Fibroblast of upper back skin (primary cell): ENCODE measurements at places on chromosomes 16 and 17.

GRCh38 chr17:12917399-12917798, 100.4 kb downstream of the ELAC2 start:
- DNase-seq, result no peak

GRCh38 chr17:17819561-17819995, 17.2 kb downstream of the SREBF1 start:
- peak; percentile 81 for DNase-seq

- no peak for DNase-seq
These were observed 548 bp upstream of the ADGRG5 start for GRCh38 chr16:57541754-57542435.

DNA sequence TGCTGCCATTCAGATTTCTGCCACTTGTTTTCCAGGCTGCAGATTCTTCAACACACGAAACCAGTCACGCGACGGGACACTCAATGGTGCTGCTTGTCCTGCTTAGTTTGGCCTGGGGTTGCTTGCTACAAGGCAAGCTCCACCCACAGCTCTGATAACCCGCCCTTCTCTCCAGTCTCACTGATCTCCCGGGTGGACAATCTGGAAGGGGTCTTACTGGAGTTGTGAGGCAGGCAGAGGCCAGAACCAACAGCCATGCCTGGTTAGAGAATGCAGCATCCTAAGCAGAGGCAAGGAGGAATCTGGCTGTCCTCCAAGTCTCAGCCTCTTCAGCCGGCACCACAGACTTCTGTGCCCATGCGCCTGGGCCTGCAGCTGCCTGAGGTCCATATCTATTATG, 119.1 kb downstream of the KCNJ12 start:
- no peak for DNase-seq

DNA sequence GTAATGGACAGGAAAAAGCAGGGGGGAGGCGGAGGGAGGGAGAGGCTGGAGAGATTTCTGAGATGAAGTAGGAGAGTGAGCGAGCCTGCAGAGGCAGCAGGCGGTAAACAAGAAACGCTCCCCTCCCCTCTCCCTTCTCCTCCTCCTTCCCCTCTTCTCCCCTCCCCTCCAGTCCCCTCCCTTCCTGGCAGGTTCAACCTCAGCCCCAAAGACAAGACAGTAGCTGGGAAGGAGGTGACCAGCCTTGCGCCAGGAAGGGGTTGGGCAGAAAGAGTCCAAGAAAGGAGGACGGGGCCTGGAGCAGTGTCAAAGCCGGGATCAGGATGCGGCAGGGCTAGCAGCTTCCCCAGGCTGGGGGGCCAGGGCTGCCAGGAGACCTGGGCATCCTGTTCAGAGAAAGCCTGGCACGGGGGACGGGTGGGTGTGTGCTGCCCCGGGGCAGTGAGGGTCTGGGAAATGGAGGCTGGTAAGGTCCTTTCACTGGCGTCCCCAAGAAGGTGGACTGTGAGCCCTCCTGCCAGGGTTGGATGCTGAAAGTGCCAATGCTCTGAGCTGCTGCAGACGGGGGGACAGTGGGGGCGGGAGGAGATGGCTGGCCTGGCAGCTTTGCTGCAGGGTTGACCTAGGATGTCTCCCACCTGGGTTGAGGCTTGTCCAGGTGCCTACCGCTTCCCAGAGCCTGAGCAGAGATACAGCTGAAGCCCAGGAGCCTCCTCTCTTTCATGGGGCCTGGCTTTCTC, 261.6 kb upstream of the TNRC6C start:
- DNase-seq, result no peak

- DNase-seq, result peak; percentile 65
These were observed 21.0 kb downstream of the SOX8 start for GRCh38 chr16:1002399-1003166.

DNA sequence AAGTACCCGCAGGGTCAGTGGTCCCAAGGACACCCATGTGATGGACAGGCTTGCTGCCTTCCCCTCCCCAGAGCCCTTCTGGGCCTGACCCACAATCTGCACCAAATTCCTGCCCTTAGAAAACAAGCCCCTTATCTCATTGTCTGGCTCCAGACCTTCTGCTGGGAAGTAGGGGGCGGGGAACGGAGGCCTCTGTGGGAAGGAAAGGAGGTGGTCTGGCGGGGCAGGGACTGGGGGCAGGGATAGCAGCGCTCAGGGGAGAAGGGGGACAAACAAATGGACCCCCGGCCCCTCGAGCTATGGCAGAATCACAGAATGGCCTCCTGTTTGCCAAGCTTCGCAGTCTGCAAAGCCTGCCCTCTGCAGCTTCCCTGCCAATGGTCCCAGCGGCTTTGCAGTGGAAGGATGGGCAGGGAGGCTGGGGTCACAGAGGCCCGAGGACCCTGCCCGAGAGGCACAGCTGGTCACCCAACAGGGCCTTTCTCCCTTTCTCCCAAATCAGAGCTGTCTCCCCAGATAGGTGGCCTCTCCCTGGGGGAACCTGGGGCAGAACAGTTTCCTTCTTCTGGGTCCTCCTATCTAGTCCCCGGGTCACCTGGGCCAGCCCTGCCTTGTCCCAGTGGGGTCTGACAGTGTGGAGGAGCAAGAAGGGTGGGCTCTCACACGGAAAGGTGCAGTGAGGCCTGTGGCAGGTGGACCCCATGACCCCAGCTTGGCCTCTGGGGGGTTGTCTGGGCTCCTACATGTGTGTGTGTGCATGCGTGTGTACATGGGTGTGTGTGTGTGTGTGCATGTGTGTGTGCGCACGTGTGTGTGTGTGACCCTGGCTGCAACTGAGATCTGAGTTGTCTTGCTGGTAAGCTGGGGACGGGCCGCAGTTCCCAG, 25.5 kb downstream of the TMEM235 start:
- no peak for DNase-seq

GRCh38 chr16:3771513-3771912, 54.2 kb upstream of the TRAP1 start:
- DNase-seq, result no peak

DNA sequence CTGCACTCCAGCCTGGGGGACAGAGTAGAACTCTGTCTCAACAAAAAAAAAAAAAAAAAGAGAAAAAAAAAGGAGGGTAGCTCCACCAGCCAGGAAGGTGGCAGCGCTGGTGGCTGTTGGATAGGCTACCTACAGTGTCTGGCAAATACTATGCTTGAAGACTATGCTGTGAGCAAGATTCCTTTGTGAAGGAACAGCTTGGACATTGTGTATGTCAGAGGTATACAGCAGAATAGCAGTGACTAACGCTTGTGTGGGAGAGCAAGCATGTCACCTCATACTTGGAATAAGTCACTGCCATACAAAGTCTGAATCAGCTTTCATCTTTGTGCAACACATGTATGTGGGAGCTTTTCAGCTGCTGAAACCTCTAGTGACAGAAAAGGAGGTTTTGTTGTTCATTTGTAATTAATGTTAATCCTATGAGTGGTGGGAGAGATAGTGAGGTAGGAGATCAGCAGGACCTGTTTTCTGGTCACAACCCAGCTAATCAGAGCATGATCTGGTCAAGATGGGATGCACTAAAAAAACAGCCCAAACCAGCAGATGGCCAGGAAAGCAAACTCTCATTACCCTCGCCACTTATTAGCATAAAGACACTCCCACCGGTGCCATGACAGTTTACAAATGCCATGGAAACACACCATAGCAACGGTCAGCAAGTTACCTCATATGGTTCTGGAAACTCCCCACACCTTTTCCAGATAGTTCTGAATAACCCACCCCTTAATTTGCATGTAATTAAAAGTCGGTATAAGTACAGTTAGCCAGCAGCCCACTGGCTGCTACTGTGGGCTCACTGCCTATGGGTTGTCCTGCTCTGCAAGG, 6.8 kb upstream of the ITGAD start:
- no peak for DNase-seq

- DNase-seq, result peak; percentile 52
These were observed 26.1 kb downstream of the MEAK7 start for GRCh38 chr16:84478172-84478947.

GRCh38 chr17:75241996-75242460, 19.4 kb downstream of the GGA3 start:
- peak; percentile 21 for DNase-seq

GRCh38 chr17:333626-334396, 18.8 kb downstream of the RPH3AL start:
- peak; percentile 27 for DNase-seq

DNA sequence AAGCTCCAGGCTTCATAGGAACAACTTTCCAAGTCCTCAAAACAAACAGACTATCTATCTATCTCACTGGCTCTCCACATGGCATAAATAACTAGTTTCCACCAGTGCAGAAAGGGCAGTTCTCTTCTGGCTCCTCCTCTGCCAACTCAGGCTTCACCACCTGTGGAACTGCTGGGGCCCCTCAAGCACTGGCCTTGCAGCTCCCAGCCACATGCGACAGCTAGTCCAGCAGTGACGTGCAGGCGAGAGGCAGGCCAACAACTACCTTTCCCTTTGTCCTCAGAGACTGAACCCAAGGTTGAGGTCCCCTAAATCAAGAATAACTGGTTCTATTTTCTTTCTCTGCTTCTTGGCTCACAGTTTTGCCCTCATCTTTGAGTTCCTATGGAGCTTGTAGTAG, 137.6 kb downstream of the AATF start:
- DNase-seq, result no peak

DNA sequence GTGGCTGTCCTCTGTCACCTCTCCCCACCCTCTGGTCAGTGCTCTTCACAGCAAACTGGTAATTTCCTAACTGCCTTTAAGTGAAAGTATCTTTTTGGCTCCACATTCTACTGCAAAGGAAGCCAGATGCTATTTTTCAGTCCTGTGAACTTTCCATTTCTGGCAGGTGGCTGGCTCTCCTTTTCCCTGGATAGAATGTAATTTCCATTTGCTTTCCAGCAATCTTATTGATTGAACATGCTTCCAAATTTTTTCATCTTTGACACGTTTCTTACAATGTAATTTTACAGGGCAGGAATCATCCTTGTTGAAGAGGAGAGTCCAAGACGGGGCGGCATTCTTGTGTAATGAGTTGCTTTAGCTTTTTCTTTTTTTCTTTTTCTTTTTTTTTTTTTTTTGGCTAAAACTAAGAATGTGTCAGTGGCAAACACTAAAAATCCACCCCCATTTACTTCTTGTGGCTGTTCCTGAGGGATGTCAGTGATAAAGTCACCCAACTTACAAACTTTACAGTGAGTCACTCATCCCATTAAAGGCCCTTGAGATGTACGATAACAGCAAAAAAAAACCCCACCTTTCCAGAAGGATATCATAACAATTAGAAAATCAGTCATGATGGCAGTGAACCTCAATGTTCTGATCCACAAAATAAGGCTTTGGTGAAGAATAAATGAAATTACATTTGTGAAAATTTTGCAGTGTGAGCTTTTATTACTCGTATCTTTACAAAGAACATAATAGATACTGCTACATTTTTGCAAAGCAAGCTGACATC, 29.4 kb upstream of the PRKCA start:
- DNase-seq, result peak; percentile 89

DNA sequence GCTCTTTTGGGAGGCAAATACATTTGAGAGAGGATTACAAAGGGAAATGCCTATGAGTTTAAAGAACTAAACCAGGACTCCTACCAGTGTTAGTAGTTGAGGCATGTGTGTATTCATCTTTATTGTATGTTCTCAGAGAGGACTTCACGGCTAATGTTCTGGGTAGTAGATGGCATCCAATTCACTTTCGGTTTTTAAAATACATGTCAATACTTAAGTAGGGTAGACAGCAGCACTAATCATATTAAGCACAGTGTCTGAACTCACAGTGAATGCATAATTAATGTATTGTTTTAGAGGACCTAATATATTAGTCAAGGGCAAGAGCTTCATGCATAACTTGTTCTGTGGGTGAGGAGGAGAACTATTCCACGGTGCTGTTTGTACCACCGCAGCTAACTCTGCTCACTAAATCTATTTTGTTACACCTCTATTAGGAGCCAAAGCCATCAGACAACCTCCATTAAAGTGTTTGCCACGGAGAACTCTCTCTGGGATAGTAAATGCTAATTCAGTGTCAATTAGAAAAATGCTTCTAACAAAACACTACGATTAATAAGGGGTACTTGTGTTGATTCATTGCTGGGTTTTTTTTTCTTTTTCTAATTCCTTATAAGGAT, 56.3 kb downstream of the COX10 start:
- DNase-seq, result no peak

DNA sequence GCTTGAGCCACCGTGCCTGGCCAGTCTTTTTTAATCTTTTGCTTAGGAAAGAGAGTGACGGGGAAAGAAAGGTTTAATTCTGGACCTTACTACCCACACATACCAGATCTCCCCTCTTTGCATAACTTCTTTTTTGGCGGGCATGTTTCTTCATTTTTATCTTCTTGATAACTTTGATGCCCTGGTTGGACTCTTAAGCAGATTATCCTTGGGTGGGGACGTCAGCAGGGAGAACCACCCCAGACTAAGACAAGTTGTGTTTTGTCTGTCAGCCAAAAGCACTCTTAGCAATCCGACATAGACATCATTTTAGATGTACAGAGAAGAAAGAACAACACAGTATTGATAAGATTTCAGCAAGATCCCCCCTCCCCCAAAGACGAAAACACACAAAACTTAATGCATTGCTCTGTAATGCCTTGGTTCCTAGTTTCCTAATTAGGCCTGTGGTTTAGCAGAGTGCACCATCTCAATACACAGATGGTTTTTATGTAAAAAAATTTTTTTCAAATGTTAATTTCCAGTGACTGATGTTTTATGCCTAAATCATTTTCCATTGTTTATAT, 99.9 kb downstream of the MSI2 start:
- no peak for DNase-seq

GRCh38 chr17:17509601-17510425, 13.6 kb upstream of the RASD1 start:
- no peak for DNase-seq

DNA sequence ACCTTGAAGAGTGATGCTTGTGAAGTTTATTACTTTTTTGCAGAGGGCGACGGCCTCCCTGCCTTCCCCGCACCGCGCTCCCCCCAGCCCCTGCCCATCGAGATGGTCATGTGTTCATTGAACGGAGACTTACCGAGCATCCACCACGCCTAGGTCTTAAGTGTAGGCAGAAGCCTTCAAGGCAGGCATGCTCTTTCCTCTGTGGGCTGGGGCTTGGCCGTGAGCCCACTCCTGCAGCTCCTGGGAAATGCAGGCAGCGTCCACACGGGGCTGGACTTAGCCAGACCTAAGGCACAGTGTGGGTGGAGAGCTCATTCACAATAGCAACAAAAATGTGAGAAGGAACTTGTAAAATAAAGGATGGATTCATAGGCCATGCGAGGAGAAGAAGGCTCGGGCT, 19.2 kb downstream of the RNF213 start:
- peak; percentile 28 for DNase-seq

GRCh38 chr16:1097156-1097555, 1.1 kb upstream of the C1QTNF8 start:
- DNase-seq, result no peak

DNA sequence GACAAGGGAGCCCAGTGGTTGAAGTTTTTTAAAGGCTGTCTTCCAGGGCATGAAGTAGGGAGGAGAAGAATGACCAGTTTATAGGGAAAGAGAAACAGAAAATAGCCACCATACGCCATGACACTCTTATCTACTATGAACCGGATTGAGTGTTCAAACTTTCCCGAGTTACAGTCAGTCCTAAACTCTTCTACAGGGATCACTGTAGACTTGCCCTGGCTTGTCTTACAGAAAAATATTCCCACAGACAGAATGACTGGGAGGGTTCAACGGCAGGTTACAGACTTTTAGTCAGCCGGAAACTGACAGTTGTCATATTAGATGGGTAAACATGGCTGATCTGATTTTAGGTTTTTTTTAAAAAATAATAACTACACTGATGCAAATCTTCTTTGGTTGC, 662.5 kb upstream of the SOX9 start:
- DNase-seq, result no peak
